AG20443 (cell line): ENCODE measurements at places on chromosomes 6 and 20.

DNA sequence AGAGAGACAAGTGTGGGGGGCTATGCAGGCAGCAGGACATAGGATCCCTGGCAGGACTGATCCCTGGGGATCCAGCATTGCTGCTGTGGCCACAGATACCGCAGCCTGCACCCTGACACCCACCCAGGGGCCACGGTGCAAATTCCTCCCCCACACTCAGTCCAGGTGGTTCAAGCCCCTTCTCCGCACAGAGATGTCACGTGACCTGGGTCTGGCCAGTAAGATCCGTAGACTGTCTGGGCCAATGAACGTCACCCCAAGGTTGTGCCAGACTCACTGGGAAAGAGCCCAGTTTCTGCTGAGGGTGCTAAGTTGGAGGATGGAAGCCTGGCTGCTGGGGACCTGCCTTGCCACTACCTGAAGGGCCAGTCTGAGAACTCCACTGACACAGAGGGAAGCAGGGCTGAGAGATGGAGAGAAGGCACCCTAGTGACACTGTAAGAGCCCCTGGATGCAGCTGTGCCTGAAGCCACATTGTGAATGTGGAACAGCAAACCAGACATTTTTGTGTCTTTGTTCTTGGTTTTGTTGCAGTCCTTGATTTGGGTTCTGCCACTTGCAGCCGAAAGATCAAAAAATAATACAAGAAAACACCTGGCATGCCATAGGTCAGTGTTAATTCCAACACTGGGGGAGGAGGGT lies 228.6 kb downstream of the PREX1 start:
- DNase-seq, result no peak

GRCh38 chr6:126066053-126067048 lies 80.0 kb downstream of the TRMT11 start:
- DNase-seq, result no peak

GRCh38 chr6:132334521-132334885 lies 66.8 kb downstream of the MOXD1 start:
- no peak for DNase-seq

GRCh38 chr20:18359854-18360253 lies 71.5 kb downstream of the ZNF133 start:
- DNase-seq, result no peak

DNA sequence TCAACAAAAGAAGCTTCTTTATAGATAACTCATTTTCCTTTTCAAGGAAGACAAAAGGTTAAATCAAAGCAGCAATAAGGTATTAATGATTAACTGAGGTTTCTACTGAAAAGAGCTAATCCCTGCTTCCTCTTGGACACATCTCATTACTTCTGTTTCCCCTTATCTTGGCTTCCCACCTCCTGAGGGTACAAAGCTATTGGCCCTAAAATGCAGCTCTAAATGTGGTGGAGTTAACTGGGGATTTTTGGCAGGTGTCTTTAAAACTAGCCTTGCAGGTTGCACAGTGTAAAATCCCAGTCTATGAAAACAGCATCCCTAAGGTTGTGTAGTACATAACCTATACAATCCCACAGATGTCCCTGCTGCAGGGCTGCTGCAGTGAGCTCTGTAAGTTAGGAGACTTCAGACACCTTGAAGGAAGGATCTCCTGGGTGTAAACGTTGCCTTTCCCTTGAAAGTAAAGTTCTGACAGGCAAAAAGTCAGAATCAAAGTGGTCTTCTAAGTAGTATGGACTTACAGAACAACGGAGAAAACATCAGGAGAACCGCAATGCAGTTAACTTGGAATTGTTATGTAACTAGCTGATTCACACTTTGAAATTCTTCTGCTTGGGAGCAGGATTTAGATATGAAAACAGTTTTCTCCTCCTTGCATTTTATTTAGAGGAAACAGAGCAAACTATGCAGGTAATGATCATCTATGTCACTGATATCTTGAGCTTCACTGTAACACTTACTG lies 71.7 kb upstream of the TRAF3IP2 start:
- DNase-seq, result no peak

GRCh38 chr20:62009322-62009721 lies 56.4 kb downstream of the TAF4 start:
- DNase-seq, result no peak

DNA sequence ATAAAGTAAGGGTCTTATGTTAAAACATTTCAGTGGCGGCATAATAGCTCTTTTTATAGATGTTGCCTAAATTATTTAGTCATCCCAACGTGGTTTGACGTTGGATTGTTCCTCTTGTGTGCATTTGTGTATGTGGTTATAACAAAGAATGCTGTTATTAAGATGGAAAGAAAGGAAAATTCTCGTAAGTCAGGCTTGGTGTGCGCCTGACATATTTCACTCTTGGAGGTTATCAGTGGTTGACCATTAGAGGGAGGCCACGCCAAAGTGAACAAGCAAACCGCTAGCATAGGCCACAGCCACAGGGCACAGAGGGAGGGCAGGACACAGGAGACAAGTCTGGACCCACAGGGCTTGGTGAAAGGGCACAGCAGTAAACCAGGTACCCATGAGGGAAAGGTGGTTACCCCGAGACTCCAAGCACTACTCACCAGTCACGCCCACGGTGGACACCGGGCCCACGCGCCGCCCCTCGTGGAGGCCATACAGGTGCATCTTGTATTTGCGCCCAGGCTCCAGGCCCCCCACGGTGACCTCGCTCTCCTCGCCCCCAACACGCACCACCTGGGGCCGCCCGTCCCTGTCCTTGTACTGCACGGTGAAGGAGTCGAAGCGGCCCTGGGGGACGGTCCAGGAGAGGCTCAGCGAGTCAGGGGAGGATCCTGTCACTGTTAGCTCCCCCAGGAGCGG lies 22.9 kb downstream of the CYP21A2 start:
- no peak for DNase-seq

DNA sequence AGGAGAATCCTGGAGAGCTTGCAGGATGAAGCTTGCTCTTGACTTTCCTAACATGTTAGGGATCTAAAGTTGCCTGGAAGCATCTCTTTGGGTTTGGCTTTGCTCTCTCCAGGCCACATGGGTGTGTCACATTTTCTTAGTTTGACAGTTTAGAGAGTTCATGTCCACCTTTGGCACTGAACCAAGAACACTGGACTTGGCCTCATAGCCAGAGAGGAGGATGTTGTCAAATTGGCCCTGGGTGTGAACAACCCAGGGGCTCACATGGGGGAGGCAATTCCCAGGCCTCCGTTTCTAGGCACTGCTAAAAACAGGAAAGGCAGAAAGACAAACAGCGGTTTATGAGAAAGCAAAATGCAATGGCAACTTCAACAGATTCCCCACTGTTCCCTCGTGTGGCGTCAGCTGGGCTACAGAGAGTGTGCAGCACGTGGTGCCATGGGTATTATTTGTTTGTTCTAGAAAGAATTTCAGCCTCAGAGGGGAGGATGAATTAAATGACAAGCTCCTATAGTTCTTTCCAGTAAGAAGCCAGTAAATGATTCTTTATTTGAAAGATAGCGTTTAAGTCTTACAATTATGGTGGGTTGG lies 93.9 kb downstream of the CLIC5 start:
- DNase-seq, result no peak

DNA sequence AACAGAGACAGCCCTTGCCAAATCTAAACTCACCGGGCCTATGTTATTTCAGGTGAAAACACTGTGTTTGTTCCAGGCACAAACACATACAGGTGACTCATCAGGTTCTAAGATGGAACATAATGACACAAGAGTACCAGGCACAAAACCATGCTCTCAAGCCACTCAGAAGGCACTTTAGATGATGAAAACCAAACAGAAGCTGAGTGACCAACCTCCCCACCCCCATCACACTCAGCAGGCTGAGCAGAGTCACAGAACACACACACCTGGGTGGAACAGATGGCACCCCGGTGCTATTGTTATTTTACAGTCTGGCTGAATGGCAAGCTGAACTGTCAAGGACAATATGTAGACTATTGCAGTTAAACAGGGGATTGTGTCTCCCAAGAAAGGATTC lies 20.6 kb upstream of the NKX2-2 start:
- DNase-seq, result no peak

DNA sequence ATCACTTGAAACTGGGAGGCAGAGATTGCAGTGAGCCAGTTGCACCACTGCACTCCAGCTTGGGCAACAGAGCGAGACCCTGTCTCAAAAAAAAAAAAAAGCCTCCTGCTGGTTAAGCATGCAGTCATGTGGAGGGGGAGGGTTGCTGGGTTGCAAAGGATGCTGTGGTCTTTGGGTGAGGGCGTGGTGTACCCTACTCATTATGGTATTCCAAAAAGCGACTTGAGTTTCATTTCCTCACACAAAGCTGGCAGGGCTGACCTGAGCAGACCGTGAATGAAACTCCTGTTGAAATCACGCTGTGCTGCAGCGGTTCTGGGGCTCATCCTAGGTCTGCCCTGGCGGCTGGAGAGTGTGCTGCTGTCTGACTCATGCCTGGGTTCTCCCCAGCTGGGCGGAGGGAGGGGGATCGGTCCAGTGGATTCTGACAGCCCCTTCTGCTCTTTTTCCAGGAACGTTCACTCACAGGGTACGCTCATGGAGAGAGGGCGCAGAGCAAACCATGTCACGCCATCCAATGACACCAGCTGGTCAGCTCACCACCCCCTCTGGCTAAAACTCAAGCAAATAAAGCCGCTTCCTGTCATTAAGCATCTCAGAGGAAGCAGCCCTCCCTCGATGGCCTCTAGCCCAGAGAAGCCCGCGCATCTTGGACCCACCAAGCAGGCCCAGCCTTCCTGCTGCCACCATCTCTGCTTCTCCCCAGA lies 166.2 kb downstream of the SCML4 start:
- no peak for DNase-seq

DNA sequence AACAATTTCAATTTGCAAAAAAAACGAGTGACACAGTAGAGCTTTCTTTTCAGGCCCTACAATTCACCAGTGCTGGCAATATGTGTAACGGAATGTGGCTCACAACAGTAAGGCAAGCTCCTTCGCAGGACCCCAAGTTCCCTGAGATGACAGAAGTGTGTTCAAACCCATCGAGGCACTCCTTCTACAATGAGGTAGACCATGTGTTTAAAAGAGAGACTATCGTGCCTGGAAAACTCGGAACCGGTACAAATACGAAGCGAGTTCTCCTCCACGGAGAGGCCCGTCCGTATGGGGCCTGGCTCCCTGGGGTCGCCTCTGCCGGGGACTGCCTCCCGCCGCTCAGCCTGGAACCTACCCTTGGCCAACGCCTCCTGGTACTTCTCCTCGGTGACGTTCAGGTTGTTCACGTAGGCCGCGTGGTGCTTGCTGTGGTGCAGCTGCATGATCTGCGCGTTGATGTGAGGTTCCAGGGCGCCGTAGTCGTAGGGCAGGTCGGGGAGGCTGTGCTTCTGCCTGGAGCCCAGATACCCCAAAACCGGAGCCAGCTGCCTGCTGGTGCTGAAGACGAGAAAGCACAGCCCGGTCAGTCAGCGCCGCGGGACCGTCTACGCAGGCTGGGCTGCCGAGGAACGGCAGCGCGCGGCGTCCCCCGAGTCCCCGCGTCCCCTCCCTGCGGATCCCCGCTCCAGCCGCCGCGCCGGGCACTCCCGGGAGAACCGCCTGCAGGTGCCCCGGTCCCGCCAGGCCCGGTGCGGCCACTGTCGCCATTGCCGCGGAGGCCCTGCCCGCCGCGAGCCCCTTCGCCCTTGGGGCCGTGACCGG lies 526 bp downstream of the SOD2 start:
- DNase-seq, result peak; percentile 46

- no peak for DNase-seq
These were observed 55.1 kb downstream of the TMEM200A start for GRCh38 chr6:130420911-130421310.

GRCh38 chr6:106466211-106466610 lies 105.7 kb downstream of the CRYBG1 start:
- DNase-seq, result no peak

- DNase-seq, result no peak
These were observed 3.2 kb upstream of the ZMYND8 start for GRCh38 chr20:47359530-47360296.

GRCh38 chr6:122389704-122390372 lies 9.6 kb upstream of the HSF2 start:
- no peak for DNase-seq

GRCh38 chr6:53432318-53433161 lies 83.8 kb upstream of the ELOVL5 start:
- peak; percentile 63 for DNase-seq

- DNase-seq, result peak; percentile 32
These were observed 828 bp downstream of the ADGRB3 start for GRCh38 chr6:68635706-68636513.

GRCh38 chr20:34362502-34363061 lies 491 bp upstream of the ITCH start:
- no peak for DNase-seq

- DNase-seq, result no peak
These were observed 41.2 kb downstream of the THBS2 start for GRCh38 chr6:169212436-169212835.

- peak; percentile 45 for DNase-seq
These were observed 38.8 kb upstream of the SIRPA start for GRCh38 chr20:1856424-1856823.

GRCh38 chr6:166465671-166466087 lies 82.9 kb upstream of the MPC1 start:
- DNase-seq, result peak; percentile 79

GRCh38 chr6:165231581-165232561 lies 77.5 kb downstream of the C6orf118 start:
- DNase-seq, result peak; percentile 24

DNA sequence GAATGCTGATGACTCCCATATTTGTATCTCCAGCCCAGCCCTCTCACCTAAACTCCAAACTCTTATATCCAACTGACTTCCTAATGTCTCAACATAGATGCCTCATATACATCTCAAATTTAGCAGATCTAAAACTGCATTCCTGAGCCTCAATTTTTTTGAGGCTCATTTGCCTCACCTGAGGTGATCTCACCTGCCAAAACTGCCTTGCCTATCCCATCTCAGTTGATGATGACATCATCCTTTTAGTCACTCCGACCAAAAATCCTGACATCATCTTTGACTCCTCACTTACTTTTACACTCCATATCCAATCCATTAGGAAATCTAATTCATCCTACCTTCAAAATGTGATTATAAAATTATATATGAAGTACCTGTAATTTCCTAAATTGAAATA lies 25.6 kb upstream of the SLPI start:
- no peak for DNase-seq

- no peak for DNase-seq
These were observed 193.8 kb upstream of the PRSS16 start for GRCh38 chr6:27053738-27054137.

DNA sequence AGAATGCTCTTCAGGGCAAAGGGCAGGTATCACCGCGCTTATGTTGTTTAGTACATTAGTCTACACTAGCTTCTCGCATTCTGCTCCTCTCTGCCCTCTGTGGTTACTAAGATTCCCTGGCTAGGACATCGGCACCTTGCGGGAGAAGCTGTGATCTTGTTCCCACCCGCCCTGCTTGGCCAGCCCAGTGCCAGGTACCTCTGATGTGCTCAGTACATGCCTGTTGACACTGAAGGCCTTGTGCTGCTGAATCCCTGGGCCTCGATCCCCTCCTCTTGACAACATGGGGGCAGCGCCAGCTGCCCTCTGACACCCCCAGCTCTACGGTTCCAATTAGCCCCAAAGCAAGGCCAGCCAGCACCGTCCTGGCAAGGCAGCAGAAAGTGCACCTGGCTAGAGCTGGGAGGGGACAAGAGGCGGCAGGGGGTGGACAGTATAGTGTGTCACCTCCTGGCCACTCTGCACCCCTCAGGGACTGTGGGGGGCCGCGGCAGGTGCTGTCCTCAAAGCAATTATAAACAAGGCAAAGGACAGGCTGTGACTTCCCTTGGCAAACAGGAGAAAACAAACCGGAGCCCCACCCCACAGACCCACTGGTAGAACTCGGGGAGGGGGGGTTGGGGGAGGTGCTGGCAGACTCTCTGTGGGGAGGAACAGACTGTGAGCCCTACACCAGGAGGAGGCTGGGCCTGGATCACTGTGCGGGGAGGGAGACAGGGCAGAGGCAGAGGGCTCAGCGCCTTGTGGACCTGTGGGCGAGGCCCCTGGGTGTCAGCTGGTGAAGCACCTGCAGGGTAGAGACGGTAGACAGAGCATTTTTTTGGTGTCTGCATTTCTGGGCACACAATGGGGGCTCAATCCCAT lies 7.1 kb downstream of the TFEB start:
- no peak for DNase-seq
